Brain microvascular endothelial cell (primary cell): ENCODE measurements at places on chromosomes 12 and 14.
A peak's percentile ranks its signal among the peaks of the same experiment; 100 is the strongest.

GRCh38 chr12:121812320-121812871, 8.6 kb downstream of the SETD1B start:
- peak; percentile 56 for DNase-seq

GRCh38 chr14:43359317-43359716, 1147.8 kb downstream of the FSCB start:
- DNase-seq: no peak

- DNase-seq: peak; percentile 47
These were observed 59.9 kb downstream of the TTLL5 start for GRCh38 chr14:75720842-75721498.

GRCh38 chr12:119804011-119804641, 73.0 kb downstream of the CIT start:
- peak; percentile 66 for DNase-seq

GRCh38 chr14:22569737-22570131, 19.3 kb downstream of the DAD1 start:
- DNase-seq: no peak

GRCh38 chr12:116358893-116359761, 81.6 kb upstream of the MED13L start:
- peak; percentile 93 for DNase-seq

- DNase-seq: peak; percentile 91
These were observed 163.1 kb upstream of the TMPO start for GRCh38 chr12:98352218-98352811.
